Inflammatory macrophage treated with lipopolysaccharide for 4 hours (primary cell): ENCODE measurements at places on chromosomes 12 and 14.
A peak's percentile ranks its signal among the peaks of the same experiment; 100 is the strongest.

GRCh38 chr12:47075192-47076084, 4.0 kb upstream of the PCED1B start:
- DNase-seq = no peak

DNA sequence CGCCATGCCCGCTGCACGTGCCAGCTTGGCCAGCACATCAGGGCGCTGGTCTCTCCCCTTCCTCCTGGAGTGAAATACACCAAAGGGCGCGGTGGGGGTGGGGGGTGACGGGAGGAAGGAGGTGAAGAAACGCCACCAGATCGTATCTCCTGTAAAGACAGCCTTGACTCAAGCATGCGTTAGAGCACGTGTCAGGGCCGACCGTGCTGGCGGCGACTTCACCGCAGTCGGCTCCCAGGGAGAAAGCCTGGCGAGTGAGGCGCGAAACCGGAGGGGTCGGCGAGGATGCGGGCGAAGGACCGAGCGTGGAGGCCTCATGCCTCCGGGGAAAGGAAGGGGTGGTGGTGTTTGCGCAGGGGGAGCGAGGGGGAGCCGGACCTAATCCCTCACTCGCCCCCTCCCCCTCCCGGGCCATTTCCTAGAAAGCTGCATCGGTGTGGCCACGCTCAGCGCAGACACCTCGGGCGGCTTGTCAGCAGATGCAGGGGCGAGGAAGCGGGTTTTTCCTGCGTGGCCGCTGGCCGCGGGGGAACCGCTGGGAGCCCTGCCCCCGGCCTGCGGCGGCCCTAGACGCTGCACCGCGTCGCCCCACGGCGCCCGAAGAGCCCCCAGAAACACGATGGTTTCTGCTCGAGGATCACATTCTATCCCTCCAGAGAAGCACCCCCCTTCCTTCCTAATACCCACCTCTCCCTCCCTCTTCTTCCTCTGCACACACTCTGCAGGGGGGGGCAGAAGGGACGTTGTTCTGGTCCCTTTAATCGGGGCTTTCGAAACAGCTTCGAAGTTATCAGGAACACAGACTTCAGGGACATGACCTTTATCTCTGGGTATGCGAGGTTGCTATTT, 914 bp upstream of the CCND2 start:
- DNase-seq = no peak

DNA sequence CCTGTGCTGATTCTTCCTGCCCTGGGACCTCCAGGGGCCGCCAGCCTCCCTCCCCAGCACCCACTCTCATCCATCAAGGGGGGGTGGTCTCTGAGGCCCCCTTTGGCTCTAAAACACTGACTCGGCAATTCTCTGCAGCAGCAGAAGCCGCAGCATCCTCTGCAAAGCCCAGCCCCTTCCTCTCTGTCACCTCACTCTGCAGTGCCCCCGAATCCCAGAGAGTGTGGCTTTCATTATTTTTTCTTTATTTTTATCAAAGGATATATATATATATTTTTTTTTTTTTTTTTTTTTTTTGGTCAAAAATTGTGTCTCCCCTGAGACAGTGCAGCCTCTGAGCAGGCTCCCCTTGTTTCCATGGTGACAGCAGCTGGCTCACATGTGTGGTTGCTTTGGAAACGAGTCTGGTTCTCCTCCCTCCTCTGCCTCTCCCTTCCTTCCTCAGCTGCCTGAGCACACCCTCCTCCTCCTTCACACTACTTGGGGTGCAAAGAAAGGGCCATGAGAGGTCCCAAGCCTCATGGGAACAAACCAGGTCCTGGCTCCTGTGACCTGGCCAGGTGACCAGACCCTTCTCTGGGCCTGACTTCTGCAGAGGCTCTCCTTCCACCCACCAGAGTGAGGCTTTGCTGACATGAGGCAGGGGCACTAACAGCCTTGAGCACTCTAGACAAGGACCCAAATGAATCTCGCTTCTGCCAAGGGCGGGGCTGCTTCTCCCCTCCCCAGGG, 100.5 kb downstream of the LRRC74A start:
- peak; percentile 42 for DNase-seq

GRCh38 chr14:105205673-105206208, 24.6 kb upstream of the NUDT14 start:
- no peak for DNase-seq

GRCh38 chr14:48857366-48857765, 728.8 kb downstream of the RPS29 start:
- no peak for DNase-seq

GRCh38 chr12:14545144-14546124, 22.2 kb downstream of the PLBD1 start:
- no peak for DNase-seq

GRCh38 chr14:53640695-53641094, 315.9 kb downstream of the BMP4 start:
- DNase-seq = no peak

GRCh38 chr14:103213331-103213730, 90.1 kb downstream of the TNFAIP2 start:
- DNase-seq = no peak
